Stimulated activated memory B cell treated with anti-CD40 and anti-IgM and Interleukin-4, amounts not matched to agents 10 μg/mL and 1 μg/mL and 100 μg/mL, for 72 hours (primary cell): ENCODE measurements at places on chromosomes 4 and X.

DNA sequence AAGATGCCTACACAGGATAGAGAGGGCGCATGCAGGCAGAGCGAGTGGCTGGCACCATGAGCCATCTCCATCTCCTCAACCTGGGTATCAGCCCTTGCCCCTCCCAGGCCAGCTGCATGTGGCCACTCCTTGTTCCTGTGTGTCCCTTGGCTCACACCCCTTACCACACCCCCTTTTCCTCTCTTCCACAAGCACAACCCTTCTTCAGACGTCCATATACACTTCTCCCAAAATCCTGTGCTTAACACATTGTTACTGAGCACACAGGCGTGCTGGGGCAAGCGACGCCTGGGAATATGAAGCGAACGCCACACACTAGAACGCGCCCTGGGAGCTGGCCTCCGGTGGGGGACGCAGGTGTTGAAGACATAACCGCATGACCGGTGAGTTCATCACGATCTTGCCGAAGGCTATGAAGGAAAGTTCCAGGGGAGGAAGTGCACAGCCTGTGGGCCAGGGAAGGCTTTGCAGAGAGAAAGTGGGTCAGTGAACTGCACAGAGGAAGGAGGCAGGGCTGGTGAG lies 19.1 kb upstream of the KIAA0232 start:
- ATAC-seq, result no peak

DNA sequence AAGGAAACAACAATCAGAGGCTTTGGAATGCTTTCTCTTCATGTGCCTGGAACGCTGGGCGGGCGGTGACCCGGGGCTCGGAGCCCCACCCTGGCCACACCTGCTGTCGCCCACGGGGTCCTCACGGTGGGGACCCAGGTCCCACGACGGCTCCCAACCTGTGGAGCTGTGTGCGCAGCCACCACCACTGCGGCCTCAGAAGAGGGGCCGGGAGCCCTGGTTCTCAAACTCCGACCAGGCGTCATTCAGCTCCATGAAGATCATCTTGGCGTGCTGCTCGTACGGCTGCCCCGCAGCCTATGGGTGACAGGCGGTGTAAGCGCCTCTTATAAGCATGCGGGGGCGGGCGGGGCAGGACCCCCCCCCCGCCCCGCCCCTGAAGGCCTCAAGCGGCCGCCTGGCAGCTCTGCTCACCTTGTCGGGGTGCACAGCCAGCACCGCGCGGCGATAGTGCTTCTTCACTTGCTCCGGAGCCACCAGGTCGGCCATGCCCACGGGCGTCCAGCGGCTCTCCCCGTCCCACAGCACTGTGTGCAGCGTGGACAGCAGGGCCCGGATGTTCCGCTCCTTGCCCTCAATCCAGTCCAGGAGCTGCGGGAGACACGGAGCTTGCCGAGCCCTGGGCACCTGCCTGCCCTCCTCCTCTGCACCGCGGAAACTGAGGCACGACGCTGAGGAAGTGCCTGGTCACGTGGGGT lies 23.7 kb upstream of the CPLX1 start:
- no peak for ATAC-seq

DNA sequence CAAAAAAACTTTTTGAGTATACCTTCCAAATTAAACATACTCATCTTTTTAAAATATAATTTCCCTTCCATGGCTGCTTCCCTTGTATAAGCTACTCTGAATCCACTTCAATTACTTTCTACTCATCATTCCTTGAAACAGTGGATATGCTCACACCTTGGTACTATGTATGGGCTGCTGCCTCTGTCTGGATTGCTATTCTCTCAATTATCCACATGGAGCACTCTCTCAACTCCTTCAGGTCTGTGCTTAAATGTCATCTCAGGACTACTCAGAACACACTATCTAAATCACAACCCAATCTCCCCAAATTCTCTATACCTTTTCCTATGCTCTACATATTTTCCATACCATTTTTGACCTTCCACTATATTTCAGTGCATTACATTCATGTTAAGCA lies 898.9 kb upstream of the EPHA5 start:
- no peak for ATAC-seq

GRCh38 chrX:149043401-149043800 lies 461.7 kb downstream of the IDS start:
- no peak for ATAC-seq

GRCh38 chr4:84966382-84967242 lies at the start of gene WDFY3:
TSS of gene WDFY3 (minus strand) at chr4:84966690. CDS start at chr4:84860591, 106,099 bp downstream.
- ATAC-seq, result peak; percentile 45
